ENCODE measurements at places on chromosomes 1 and 21.

DNA sequence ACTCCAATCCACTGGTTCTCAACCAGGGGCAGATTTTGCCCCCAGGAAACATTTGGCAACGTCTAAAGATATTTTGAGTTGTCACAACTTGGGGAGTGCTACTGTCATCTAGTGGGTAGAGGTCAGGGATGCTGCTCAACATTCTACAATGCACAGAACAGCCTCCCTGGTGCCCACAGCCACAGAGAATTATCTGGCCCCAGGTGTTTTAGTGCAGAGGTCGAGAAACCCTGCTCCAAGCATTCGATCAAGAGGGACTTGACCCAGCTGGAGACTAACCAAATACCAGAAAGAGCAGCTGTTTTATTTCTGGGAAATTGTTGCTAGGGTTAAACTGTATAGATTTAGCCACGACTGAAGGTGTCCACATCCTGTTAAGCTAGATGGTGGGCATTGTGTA lies 19.2 kb downstream of the CD247 start:
- DNase-seq, result no peak

DNA sequence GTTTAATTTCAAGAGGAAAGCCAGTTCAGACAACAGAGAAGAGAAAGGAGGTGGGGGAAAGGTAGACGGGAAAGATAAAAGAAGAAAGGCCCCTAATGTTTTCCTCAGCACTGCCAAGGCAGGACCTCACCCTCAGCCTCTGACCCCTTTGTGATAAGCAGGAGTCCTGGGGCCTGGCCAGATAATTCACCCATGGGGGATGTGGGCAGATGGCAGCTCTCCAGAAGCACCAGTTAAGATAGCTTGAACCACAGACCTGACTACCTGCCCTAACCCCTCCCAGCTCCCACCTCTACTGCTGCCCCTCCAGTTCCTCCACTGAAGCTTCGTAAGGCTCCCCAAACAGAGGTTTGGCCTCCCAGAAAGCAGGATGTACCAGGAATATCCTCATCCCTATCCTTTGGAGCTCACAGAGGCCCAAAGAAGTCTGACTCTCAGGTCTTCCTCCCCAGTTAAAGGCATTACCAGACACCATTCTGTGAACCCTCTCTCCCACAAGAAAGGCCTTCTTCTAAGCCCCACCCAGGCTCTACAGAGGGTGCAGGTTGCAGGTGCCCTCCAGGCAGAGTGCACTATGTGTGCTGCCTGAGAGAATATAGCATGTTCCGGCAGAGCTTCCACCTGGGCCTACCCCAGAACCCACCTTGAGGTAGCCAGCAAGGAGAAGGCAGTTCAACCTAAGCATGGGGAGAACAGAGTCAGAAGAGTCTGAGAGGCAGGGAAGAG lies 9.2 kb upstream of the SNAPIN start:
- DNase-seq, result no peak

DNA sequence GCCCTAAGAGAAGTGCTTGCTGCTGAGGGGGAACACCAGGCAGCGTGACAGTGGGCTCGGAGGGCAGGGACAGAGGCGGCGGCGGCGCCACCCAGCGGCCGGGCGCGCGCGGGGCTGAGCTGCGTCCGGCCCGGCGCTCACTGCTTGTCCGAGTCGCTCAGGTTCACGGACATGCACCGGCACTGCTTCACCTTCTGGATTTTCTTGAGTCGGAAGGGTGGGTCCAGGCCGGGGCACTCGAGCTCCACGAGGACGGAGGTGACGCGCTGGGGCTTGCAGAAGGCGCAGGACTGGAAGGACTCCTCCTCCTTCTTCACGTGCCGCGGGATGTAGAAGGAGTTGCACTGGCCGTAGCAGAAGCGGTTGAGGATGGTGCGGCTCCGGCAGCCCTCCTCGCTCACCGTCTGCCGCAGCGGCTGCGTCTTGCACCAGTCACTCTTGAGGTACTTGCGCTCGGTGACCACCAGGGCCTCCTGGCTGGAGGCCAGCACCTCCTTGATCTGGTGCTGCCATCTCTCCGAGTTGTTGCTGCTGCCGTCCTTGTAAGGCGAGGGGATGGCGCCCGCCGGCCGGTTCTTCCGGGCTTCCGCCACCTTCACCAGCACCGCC lies 119.0 kb downstream of the GREM2 start:
- no peak for DNase-seq

DNA sequence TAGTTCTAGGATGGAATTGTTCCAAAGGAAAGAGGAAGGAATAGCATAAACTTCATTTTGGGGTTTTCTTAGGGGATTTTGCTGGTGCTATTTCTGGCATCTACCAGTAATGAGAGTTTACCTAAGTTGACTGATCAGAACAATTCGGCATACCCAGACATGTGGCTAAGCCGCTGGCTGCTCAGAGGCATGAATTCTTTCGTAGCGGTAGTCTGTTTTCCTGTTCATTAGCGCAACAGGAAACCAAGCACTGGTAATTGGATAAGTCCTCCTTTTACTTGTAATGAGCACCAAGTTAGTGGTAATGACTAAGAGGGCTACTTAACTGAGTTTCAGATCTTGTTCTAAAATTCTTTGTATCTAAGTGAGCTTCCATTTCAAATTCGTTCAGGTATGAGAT lies 38.6 kb downstream of the C21orf91 start:
- DNase-seq, result no peak

- no peak for DNase-seq
These were observed 1083.1 kb downstream of the PLA2G4A start for GRCh38 chr1:187911820-187912219.

All from activated T-cell treated with anti-CD3 and anti-CD28 coated beads for 1 hour (primary cell).